ENCODE measurements at places on chromosomes 1 and 21.
A peak's percentile ranks its signal among the peaks of the same experiment; 100 is the strongest.

- no peak for DNase-seq
Measured at GRCh38 chr1:85824066-85824840, 116.0 kb upstream of the ZNHIT6 start.

DNA sequence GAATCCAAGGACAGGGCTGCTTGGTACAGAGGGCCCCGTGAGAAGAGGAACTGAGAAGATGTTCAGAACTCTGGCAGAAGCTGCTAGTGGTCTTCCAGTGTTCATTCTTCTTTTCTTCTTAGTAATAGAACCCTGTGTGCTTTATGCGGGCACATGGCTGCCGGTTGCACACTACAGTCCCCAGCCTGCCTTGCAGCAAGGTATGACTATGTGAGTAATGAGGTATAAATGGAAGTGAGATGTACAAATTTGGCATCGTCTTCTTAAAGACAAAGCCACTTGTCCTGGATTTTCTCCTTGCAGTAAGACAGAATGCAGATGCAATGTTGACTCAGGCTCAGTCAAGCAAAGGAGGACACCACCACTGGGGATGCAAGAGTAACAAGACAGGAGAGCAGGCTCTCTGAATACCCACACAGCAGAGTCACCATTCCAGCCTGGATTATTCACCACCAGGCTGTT is 15.0 kb upstream of the ATP1B1 start:
- DNase-seq: no peak

- peak; percentile 93 for DNase-seq
Measured at GRCh38 chr1:159889821-159890252, 10.1 kb downstream of the CFAP45 start.

- no peak for DNase-seq
Measured at GRCh38 chr21:41622831-41623548, 115.0 kb upstream of the TMPRSS2 start.

- no peak for DNase-seq
Measured at GRCh38 chr1:192762265-192762664, 46.6 kb upstream of the RGS2 start.

DNA sequence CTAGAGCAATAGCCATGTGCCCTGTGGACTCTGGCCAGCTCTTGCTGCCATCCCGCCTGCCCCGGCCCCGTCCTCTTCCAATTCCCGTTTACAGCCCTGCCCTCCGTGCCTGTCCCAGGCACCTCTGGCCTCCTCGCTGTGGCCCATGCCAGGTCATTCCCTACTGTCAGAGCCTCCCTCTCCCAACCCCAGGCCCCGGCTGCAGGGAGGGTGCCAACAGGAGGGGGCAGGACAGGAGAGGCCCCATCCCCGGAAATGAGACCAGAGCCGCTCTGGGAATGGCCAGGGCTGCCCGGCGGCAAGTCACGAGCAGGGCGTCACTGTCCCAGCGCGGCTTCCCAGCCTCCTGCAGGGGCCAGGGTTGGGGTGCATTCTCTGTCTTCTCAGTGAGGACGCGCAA is 23.5 kb upstream of the TSPEAR start:
- no peak for DNase-seq

- no peak for DNase-seq
Measured at GRCh38 chr1:117433943-117434342, 66.7 kb downstream of the MAN1A2 start.

- no peak for DNase-seq
Measured at GRCh38 chr1:204256531-204256930, 42.7 kb upstream of the GOLT1A start.

DNA sequence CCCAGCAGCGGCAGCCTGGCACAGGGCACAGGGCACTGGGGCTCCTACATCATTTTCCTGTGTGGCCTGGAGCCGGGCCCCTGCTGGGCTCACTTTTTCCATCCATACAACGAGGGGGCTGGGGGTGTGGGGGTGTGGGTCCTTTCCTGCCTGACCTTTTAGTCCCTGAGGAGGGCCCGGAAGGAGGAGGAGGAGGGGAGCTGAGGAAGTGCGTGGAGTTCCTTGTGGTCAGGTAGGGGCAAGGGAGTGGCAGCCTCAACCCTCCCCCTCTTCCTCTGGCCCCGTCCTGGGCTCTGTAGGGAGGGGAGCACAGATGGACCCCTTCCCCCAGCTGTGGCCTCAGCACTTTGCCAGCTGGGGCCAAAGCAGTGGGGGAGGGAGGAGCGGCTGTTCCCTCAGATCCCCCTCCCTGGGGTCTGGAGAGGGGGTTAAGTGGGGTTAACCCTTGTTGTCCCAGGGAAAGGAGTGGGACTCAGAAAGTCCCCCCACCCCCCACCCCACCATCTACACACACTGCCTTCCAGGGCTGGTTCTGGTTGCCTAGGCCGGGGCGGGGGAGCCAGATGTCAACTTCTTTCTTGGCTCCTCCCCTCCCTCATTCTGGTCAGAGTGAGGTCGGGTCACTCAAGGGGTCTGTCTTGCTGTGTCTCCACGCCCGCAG is 5.7 kb downstream of the NTRK1 start:
- DNase-seq: no peak

DNA sequence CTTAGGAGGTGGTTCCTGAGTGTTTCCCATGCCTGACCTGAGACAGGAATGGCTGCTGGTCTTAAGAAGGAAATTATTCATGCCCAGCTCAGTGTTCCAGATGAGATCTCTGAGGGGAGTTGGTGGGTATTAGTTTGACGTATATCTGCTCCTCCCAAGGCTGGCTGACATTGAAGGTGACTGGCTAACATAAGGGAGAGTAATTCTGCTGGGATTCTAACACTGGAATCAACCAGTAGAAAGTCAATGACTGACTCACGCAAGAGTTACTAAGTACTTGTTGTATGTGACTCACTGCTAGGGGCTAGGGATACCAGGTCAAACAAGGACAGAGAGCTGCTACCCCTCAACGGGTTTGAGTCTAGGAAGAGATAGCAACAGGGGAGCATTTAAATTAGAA is 177.3 kb downstream of the CACNA1E start:
- no peak for DNase-seq

GRCh38 chr1:194184974-194185373 is 998.6 kb upstream of the B3GALT2 start:
- DNase-seq: no peak

GRCh38 chr1:180053594-180054567 is 99.3 kb downstream of the CEP350 start:
- no peak for DNase-seq

DNA sequence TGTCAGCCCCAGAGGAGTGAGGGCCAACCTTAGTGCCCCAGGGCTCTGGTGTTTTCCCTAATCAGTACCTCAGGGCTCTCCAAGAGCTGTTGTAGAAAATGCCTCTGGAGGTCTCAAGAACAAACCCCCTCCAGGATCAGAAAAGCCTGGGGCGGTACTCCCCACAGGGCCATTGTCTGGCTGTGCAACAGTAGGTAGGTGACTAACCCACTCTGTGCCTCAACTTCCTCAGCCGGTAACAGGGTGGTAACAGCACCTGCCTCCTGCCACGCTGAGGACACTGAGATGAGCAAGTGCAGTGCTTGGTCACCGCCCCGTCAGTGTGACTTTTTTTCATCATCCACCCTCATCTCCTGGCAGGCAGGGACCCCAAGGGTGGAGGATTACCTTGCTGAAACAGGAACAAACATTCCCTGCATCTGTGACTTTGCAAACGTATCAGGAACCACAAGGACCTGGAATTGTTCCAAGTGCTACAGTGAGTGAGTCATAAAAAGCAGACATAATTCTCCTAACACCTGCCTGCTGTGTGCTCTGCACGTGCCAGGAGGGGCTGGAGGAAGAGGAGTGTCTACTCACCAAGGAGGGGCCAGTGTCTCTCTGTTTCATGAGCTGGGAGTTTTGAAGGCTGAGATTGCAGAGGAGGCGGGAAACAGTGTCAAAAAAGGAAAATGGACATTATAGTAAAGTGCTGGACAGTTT is 440.8 kb downstream of the NPHP4 start:
- DNase-seq: no peak

- DNase-seq: no peak
Measured at GRCh38 chr1:160081261-160081936, at the start of gene KCNJ9. Gene KCNJ9, plus strand, starts transcription at chr1:160081538. Its CDS starts 2,493 bp downstream, at chr1:160084031.

DNA sequence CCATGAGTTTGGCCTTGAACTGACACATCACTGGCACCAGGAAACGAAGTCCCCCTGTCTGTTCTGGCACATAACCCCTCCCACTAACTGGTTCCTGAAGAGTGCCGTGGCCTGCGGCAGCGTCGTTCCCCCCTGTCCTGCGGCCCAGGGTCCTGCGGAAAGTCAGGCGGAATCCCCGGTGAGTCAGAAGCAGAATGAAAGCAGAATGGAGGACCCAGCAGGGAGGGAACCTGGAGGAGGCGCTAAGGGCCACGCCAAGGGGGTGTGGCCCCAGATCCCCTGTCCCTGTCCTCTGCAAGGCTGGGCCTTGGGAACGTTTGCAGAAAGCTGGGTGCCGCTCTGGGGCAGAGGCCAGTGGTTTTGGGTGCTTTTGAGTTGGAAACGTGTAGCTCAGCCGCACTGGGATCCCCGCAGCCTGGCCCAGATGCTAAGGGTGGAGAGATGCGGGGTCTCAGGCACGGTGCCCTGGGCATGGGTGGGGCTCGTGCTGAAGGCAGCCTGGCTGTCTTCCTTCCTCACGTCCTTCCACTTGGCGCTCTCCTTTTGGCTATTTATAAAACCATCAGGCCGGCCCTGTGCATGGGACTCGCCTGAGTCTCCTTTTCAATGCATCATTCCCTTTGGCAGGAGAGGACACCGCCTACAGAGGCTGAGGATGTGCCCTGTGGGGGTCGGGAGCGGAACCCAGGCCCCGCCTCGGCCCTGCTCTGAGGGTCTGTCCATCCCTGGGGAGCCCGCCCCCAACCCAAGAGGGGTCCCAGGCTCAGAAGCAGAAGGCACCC is 36.2 kb downstream of the TP73 start:
- no peak for DNase-seq

- no peak for DNase-seq
Measured at GRCh38 chr1:67675800-67676199, 9.2 kb upstream of the GADD45A start.

GRCh38 chr1:41371630-41372599 is 10.7 kb downstream of the FOXO6 start:
- no peak for DNase-seq

- no peak for DNase-seq
Measured at GRCh38 chr1:172777767-172778166, 118.9 kb downstream of the FASLG start.

DNA sequence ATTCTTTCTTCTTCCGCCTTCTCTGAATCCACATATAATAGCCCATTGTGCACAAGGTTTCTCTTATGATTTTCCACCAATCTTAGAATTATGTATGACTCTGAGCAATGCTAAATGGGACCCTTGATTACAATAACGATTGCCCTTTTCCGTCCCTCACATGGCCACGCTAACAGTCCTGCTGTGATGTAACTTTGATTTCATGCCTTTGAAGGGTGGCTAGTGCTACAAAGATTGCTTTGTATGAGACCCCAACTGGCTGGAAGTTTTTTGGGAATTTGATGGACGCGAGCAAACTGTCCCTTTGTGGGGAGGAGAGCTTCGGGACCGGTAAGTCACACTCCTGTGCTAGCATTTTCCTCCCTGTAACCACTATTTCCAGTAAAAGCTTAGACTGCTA is 45.3 kb downstream of the PGM1 start:
- no peak for DNase-seq

DNA sequence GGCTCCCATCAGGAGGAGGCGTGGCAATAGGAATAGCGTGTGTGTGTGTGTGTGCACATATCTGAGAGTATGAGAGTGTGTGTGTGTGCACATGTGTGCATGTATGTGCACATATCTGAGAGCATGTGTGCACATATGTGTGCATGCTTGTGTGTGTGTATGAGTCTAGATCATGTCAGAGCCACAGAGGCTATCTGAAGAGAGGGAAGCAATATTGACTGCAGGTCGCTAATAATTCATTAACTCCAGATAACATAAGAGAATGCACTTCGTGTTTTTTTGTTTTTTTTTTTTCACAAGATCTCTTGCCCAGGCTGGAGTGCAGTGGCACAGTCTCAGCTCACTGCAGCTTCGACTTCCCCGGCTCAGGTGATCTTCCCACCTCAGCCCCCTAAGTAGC is 4.7 kb upstream of the SLC45A1 start:
- no peak for DNase-seq

GRCh38 chr1:51728611-51729155 is 111.8 kb downstream of the OSBPL9 start:
- DNase-seq: no peak

DNA sequence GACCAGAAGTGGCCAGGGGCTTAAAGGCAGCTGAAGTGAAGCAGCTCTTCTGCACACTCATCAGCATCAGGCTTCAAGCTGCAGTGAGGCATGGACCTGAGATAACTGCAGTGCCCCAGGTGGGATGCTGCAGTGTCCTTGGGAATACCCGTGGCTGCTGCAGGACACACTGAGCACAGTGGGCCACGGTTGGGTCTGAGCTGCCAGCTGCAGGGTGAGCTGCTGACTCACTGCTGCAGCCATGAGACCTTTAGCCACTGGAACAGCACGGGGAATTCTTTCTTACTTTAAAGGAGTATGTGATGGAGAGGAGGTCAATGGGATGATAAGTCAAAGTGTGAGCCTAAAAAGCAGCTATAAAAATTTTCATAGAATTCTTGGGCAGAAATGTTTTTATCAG is 102.1 kb downstream of the XCL2 start:
- DNase-seq: no peak

DNA sequence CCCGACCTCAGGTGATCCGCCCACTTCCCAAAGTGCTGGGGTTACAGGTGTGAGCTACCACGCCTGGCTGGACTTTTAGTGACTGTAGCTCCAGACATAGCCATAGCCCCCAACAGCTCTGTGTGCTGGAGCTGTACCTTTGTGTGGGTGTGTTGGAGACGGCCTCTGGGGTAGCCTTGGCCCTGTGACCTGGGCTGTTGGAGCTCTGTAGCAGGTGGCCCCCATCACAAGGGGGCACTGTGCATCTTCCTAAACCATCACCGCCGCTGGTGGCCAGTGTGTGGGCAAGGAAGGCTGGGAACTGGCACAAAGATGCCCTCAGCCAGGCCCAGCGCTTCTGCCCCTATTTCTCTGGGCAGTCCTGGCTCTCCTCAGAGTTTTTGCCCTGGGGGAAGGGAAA is 38.4 kb upstream of the FOXO6 start:
- DNase-seq: no peak

GRCh38 chr1:15524283-15525049 is 451 bp upstream of the CASP9 start:
- peak; percentile 82 for DNase-seq

DNA sequence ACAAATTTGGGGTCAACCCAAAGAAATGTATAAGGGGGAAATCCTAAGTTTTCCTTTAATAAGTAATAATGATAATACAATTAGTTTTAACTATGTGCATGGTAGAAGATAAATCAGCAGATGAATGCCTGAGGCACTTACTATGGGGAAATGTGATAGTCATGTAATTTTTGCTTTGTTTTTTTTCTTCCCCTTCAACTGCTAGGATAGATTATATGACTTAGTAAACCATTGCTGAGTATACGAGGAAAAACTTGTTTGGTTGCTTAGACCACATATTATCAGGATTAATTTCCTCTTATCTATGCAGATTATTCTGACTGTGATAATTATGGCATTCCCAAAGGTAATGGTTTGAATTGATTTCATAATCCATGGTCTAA is 181.1 kb downstream of the TGFB2 start:
- no peak for DNase-seq

- no peak for DNase-seq
Measured at GRCh38 chr1:170864876-170865538, 70.3 kb upstream of the MROH9 start.

GRCh38 chr1:93219443-93219842 is 38.9 kb downstream of the CCDC18 start:
- no peak for DNase-seq

GRCh38 chr21:34836103-34836932 is 167.5 kb downstream of the CLIC6 start:
- peak; percentile 99 for DNase-seq
